ENCODE measurements at places on chromosomes 2 and 18. TPM values are rescaled to one million over a fixed set of nuclear protein-coding genes. Genes with fewer than 3 reads are reported as not detected.

CREG2 gene
- 0.26 TPM for total RNA-seq

SGO2 gene
- total RNA-seq, result 2.8 TPM

GALNT13 gene
- not detected for total RNA-seq

TLX2 gene
- 1.4 TPM for total RNA-seq

STARD6 gene
- total RNA-seq, result 0.17 TPM

ABCG5 gene
- not detected for total RNA-seq

TRIM43 gene
- total RNA-seq, result not detected

FBLN7 gene
- total RNA-seq, result 0.47 TPM

TMEM198 gene
- 1.3 TPM for total RNA-seq

PROM2 gene
- 1.1 TPM for total RNA-seq

CNGA3 gene
- total RNA-seq, result 0.16 TPM
